ENCODE measurements at places on chromosomes 11 and 22.

- no peak for DNase-seq
Measured at GRCh38 chr11:25981998-25982397, 349.9 kb upstream of the ANO3 start.

- DNase-seq: no peak
Measured at GRCh38 chr11:88042238-88042637, 133.0 kb downstream of the RAB38 start.

DNA sequence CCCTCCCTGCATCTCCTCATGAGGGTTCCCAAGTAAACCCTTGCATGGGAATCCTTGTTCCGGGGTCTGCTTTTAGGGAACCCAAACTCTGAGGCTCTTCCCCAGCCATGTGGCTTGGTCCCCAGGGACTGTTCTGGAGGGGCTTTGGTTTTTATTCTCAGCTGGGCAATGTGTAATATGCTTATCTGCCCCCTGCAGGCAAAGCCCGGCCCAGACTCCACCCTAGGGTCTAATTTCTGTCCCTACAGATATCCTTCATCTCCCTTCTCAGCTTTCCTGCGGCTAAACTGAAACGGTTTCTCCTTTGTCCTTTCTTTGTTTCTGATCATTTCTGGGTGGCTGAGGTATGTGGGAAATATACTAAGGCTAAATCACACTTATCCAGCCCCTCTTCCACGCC lies 37.1 kb downstream of the TST start:
- DNase-seq: no peak

GRCh38 chr11:107683061-107683460 lies 28.8 kb downstream of the SLN start:
- DNase-seq: no peak

- DNase-seq: no peak
Measured at GRCh38 chr22:32448980-32449379, 15.3 kb downstream of the BPIFC start.

DNA sequence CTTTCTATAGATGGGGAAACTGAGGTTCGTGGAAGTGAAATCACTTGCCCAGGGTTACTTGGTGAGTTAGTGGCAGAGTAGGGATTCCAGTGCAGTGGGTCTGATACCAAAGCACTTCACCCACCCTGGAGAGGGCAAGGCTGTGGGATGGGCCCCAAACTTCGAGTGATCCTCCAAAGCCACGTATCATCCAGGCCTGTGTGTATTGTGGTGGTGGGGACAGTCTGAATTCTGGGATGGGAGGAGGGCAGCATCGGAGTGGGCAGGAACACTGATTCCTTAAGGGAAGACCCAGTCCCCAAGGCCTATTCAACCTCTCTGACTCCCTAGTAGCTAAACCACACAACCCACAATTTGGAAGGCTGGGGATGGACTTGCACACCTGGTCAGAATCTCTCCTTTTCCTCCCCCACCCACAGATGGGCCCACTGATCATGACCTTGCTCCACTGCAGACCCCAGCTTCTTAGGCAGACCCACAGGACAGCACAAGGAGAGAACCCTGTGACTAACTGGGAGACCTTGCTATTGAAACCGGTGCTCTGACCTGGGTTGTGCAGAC lies 11.5 kb downstream of the TMPRSS13 start:
- no peak for DNase-seq

- DNase-seq: no peak
Measured at GRCh38 chr22:48857202-48857805, 970.4 kb downstream of the BRD1 start.

GRCh38 chr22:43998679-43999264 lies 25.3 kb upstream of the PARVB start:
- DNase-seq: no peak

GRCh38 chr11:77151804-77152509 lies 23.9 kb downstream of the MYO7A start:
- peak; percentile 26 for DNase-seq

GRCh38 chr11:36431429-36432092 lies 78.5 kb downstream of the TRAF6 start:
- DNase-seq: no peak

GRCh38 chr22:50252082-50253045 lies 1.3 kb upstream of the HDAC10 start:
- no peak for DNase-seq

DNA sequence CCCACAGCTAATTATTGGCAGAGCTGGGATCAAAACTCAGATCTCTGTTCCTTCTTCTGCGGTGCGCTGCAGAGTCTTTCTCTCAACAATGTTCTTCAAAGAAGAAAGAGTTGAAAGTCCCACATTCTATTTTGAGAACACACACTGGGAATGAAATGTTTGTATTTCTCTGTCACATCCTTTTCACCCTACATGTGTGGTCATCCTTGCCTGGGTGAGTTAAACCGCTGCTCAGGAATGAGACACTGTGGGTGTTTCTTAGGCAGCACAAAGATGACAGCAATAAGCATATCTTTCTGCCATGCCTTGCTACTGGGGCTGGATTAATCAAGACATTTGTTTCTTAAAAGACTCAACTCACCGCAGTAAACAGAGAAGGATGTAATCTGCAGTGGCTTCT lies 222.6 kb downstream of the LARGE1 start:
- no peak for DNase-seq

DNA sequence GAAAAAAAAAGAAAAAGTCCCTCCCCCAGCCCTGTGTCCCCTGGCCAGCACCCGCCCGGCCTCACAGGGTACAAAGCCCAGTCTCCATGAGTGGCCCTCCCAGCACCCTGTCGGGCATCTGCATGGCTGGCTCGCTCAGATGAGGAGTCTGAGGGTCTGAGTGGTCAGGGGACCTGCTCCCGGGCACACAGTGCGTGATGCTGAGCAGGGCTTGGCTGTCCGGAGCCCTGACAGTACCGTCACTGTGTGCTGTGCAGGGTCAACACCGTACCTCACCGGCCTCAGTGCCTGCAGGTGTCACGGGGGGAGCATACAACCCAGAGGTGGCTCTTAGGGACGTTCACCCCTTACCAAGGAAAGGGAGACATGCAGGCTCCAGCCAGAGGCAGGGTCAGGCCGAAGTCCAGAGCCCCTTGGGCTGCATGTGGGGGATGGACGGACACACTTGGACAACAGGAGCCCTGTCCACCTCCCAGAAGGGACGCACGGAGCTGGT lies 3.6 kb upstream of the PLXNB2 start:
- DNase-seq: no peak

- no peak for DNase-seq
Measured at GRCh38 chr11:79352349-79352703, 88.5 kb downstream of the TENM4 start.

- DNase-seq: no peak
Measured at GRCh38 chr11:77107950-77108349, 5.3 kb downstream of the OMP start.

- no peak for DNase-seq
Measured at GRCh38 chr11:114802878-114803277, 124.6 kb downstream of the NXPE2 start.

GRCh38 chr11:95344932-95345642 lies 114.1 kb upstream of the SESN3 start:
- no peak for DNase-seq

DNA sequence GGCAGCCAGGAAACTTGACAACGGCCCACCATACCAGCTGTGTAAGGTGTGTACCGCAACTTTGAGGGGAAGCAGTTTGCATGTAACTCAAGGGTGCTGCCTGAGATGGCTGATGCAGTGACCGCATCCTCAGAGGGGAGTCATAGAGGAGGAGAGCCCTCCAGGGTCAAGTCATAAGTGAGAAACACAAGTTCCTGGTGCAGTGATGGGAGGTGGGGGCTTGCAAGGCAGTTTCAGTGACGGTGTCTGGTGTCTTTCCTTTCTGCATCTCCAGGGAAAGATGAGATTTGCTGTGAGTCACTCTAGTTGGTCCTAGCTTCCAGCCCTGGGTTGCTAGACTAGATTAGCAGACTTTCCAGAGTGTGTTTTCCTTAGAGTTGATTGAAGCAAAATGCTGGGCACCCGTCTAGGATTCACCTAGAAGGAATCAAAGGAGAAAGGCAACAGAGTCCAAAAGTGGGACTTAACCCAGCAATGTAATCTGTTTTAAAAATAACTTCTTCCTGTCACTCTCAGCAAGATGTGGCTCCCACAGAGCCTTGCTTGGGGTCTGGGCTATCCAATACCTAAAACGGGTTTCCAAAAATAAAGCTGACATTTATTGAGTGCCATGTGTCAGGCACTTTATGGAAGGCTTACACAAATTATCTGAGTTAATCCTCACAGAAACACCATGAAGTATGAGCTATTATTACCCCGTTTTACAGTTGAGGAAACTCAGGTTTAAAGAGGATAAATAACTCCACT lies 265.4 kb upstream of the PLET1 start:
- DNase-seq: no peak

DNA sequence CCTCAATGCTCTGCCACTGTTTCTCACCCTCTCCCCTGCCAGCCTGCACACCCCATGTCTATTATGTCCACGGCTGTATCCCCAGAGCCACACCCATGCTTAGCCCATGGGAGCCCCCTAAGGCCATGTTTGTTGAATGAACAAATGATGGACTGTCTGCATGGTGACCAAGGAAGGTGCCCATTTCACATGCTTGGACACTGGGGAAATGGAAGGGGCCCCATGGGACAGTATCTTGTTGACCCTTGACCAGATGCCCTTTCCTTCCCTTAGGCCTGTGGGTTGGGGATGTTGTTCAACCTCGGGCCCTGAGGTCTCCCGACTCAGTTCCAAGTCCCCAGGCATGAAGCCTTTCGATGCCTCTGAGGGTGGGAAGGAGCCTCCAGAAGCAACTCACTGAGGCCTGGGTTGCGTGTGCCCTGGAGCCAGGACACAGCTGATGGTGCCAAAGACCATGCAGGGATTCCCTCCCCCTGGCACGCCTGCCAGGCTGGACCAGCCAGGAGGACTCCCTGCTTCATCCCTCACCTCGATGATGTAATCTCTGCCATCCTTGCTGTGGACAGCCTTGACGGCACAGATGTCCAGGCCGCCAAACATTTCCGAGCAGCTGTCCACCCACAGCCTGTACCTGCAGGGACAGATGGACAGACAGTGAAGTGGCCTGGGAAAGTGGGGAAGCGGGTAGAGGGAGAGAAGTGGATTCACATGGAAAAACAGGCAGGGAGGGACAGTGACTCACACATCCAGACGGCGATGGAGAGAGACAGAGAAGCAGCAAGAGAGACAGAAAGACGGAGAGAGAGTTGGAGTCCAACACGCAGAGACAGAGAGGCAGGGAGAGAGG lies 58.9 kb downstream of the FBXO7 start:
- no peak for DNase-seq

GRCh38 chr11:35138943-35139721 lies at the start of gene CD44:
CD44 (plus strand) TSS chr11:35139171; CDS start chr11:35139304, 133 bp downstream.
- no peak for DNase-seq

GRCh38 chr11:68546555-68546954 lies 86.0 kb downstream of the PPP6R3 start:
- DNase-seq: no peak

- no peak for DNase-seq
Measured at GRCh38 chr11:104043142-104043541, 6.7 kb downstream of the DDI1 start.

DNA sequence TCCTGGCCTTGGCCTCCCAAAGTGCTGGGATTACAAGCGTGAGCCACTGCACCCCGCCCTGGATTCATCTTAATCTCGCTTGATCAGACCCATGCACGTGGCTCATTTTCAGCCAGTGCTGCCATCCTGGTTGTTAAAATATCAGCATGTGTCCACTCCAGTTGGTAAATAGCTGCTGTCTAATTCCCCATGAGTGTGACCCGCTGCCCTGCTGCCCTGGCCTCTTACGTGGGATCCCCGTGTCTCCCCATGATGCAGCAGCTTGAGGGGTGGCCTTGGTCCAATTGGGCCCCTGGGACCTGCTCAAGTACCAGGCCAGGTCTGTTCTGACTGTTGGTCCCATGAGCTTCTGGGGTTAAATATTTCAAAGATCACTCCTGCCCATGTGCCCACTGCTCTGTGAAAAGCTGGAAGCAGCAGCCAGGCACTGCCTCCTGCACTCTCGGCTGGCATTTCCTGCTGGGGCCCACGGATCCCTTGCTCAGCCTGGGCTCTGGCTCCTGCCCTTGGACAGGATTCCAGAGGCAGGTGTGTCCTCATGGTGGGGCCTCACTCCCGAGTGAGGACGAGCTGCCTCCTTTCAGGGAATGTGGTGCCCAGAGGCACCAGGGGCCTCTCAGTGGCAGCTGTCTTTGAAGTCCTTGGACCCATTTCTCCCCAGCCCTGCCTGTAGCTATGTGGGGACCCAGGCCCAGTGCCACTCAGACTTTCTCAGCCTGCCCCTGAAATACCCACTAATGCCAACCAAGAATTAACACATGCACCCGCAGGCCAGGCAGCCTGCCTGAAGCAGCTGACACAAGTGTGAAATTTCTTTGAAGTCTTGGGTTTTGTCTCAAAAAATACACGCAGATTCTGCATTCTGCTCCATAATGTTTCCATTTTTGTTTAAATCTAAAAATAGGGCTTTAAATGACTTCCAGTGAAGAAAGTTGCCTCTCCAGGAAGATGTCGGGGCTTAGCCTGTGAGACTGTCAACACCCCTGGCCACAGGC lies 38.1 kb upstream of the PRDM11 start:
- no peak for DNase-seq

GRCh38 chr11:128573638-128574037 lies 13.7 kb downstream of the ETS1 start:
- no peak for DNase-seq

DNA sequence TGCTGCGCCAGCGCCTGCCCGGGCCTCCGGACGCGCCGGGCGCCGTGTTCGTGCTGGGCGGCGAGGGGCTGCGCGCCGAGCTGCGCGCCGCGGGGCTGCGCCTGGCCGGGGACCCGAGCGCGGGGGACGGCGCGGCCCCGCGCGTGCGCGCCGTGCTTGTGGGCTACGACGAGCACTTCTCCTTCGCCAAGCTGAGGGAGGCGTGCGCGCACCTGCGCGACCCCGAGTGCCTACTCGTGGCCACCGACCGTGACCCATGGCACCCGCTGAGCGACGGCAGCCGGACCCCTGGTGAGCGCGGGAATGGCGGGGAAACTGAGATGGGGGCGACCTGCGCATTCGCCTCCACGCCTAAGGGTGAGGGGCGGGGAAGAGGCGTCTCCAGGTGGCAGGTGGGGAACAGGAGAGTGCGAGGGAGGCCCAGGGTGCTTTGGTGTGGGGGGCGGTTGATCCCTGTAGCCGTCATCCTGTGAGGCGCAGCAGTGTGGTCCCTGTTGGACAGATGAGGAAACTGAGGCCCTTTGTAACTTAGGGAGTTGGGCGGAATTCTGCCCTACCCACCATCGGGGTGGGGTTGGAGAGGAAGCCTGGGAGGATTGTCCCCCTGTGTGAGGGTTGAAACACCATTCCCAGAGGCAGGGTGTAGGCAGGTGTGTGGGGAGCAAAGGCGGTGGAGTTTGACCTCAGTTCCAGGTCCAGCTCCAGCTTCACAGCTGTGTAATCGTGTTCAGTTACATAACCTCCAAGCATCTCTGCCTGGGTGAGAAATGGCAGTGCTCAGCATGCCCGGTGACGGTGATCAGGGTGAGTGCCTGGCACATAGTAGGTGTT lies 758 bp downstream of the PDXP start:
- DNase-seq: no peak
